Activated T-cell treated with anti-CD3 and anti-CD28 coated beads, Interleukin-2, amount 50 U/mL, for 48 hours (primary cell): ENCODE measurements at places on chromosomes 13 and 19.

DNA sequence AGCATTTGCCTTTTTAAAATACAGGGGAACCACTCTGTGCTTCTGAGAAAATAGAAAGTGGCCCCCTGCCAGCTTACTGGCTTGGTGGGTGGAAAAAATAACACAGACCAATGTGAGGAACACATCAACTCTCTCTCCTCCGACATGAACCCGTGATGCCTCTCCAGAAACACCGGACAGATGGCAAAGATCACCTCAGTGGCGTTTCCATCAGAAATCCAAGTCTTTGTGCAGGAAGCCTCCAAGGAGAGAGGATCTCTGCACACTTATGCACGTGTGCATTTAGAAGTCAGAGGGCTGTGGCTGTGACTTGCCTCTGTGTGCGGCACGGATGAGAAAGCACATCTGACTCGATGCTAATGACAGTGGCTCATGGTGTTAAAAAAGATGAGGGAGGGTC is 112.3 kb upstream of the KLF12 start:
- DNase-seq = peak; percentile 32

- DNase-seq = no peak
Observed at GRCh38 chr13:76717092-76717491, 169.1 kb downstream of the KCTD12 start.

DNA sequence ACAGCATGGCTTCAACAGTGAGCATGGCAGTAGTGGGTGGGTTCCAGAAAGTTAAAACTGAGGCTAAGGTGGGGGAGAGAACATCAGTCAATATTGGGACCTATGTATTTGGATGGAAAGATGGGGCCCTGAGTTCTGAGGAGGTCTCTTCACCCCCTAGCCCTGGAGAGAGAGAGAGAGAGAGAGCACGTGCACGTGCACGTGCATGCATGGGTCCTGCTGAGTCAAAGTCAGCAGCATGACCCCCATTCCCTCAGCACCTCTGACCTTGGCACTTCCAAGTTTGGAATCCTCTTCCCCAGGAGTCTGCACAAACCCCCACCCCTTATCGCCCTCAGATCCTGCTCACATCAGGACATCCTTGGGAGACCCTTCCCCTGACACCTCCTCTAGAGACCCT is 32.5 kb upstream of the CEACAM1 start:
- no peak for DNase-seq

DNA sequence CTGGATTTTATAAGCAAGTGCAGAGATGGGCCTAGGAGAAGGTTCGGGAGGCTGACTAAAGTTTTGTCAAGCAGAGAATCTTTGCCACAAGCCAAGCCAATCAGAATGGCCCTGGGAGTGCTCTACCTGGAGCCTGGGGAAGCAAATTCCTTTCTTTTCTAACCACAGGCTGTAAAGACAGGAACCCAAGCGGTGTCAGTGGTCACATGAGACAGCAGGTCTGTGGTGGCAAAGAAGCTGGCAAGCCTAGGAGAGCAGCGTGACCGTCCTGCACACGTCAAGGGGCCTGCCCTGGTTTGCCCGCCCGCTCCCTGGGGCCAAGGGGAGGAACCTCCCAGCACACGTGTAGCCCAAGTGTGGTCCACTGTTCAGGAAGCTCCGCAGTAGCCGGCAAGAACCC is 90.8 kb downstream of the IPO5 start:
- DNase-seq = no peak

DNA sequence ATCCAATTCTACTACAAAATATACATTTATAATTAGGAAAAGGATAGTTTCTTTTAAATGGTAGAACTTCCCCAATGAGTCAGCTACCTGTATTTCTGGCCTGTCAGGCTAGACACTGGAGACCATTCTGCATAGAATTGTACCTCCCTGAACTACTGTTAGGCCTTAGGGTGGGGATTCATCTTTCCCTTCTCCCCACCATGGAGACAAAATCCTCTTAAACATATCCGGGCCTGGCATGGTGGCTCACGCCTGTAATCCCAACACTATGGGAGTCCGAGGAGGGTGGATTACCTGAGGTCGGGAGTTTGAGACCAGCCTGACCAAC is 24.5 kb upstream of the TPT1 start:
- no peak for DNase-seq

DNA sequence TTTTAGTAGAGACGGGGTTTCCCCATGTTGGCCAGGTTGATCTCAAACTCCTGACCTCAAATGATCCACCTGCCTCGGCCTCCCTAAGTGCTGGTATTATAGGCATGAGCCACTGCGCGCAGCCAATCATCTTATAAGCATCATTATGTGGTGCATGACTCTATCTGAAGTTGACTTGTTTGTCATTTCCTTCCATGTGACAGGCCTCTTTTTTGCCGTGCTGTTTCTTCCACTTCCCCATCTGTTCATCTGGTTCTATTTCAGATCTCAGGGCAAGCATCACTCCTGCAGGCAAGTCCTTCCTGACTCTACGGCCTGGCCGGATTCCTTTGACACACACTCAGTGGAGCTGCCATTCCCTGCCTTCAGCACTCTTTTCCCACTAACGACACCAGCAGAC is 15.2 kb downstream of the COL5A3 start:
- DNase-seq = no peak

- DNase-seq = no peak
Observed at GRCh38 chr19:35845215-35846037, 6.9 kb downstream of the NPHS1 start.

DNA sequence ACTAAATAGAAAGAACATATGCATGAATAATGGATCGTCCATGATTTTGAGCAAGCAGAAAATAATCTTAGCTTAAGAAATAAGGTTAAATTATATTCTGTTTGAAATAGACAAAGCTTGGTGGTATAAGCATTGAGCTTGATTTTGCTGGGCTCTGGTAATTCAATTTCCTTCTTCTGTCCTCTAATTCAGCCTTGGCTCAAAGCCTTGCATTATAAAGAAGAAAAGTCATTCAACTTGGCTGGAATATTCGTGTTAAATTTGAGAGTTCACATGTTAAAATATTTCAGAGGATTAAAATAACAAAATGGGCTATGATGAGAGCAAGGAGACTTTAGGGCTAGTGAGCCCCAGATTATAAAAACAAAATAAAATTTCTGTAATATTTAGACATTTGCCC is 415.4 kb upstream of the PCDH20 start:
- DNase-seq = no peak

DNA sequence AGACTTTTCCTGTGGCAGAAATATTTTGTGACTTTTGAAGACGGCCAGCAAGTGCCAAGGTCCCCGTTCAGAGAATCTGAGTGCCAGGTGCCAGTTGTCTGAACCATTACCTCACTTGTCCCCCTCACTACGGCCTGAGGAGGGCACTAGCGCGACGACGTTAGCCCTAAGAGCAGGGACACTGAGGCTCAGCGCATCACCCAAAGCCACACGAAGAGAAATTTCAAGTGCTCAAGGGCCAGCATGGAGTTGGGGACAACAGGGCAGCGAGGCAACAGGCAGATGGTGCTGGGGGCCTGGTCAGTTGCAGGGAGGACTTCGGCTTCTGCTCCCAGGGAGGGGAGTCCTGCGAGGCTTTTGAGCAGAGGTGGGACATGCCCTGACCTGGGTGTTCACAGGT is 9.5 kb upstream of the TYK2 start:
- peak; percentile 62 for DNase-seq

DNA sequence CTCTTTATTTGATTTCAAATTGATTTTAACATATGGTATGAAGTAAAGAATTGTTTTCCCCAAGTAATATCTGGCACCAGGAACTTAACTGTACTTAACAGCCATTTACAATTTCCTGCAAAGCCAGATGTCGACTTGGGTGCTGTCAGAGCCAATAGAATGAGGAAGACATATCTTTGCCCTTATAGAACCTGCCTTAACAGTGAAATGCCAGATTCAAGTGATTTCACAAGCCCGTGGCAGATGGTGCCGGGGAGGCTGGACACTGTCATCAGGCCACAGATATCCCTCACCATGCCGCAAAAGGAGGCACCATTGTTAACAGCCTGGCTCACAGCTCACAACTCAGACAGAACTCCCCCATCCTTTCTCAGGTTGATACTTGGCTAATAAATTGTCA is 48.7 kb downstream of the ESD start:
- no peak for DNase-seq

DNA sequence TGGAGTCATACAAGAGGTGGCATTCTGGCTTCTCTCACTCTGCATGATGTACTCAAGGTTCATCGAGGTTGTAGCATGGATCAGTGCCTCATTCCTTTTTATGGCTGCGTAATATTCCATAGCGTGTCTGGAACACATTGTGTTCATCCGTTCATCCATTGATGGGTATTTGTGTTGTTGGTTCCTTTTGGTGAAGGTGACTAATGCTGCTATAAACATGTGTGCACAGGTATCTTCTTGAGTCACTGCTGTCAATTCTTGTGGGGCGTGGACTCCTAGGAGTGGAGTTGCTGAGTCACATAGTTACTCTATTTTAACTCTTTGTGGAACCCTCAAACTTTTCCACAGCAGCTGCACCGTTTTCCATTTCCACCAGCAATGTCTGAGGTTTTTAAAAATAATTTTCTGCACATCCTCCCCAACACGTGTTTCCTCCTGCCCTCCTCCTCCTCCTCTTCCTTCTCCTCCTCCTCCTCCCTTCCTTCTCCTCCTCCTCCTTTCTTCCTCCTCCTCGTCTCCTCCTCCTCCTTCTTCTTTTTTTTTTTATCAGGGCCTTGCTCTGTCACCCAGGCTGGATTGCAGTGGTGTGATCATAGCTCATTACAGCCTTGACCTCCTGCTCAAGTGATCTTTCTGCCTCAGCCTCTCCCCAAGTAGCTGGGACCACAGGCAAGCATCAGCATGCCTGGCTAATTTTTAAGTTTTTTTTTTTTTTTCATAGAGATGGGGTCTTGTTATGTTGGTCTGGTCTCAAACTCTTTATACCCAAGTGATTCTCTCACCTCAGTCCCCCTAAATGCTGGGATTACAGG is 2.0 kb upstream of the TMEM221 start:
- peak; percentile 70 for DNase-seq

- no peak for DNase-seq
Observed at GRCh38 chr13:79782541-79783205, 301.7 kb downstream of the NDFIP2 start.

GRCh38 chr19:37930416-37930815 is 23.4 kb downstream of the SIPA1L3 start:
- DNase-seq = no peak
